Endothelial cell of coronary artery (primary cell): ENCODE measurements at places on chromosomes 7 and 10. TPM values are rescaled to one million over a fixed set of nuclear protein-coding genes. Genes with fewer than 3 reads are reported as not detected.

ASB4 gene
- total RNA-seq: not detected in 2 replicates

SAMD9 gene
- 10.7 and 16.0 TPM in 2 replicates for total RNA-seq

CYP26C1 gene
- 0.47 and 0.63 TPM in 2 replicates for total RNA-seq

NXPH1 gene
- total RNA-seq: not detected in 2 replicates

OR2AE1 gene
- total RNA-seq: 0.09 and 0.18 TPM in 2 replicates

RAPGEF5 gene
- 131 and 142 TPM in 2 replicates for total RNA-seq

PARD3 gene
- 32.9 and 42.6 TPM in 2 replicates for total RNA-seq

GPR85 gene
- total RNA-seq: 0.19 and 2.8 TPM in 2 replicates

FKBP6 gene
- not detected in 2 replicates for total RNA-seq

SHH gene
- total RNA-seq: 0.38 and 0.72 TPM in 2 replicates

ERVW-1 gene
- total RNA-seq: not detected in 2 replicates

MMS19 gene
- total RNA-seq: 56.8 and 83.9 TPM in 2 replicates

TMEM176B gene
- 0.09 TPM in 1 of 2 replicates, not detected in the other for total RNA-seq

TLX1 gene
- total RNA-seq: 0.18 TPM in 1 of 2 replicates, not detected in the other

CHST3 gene
- 10.0 and 16.8 TPM in 2 replicates for total RNA-seq

C10orf53 gene
- total RNA-seq: not detected in 2 replicates

KEL gene
- total RNA-seq: under 0.01 TPM in 1 of 2 replicates, not detected in the other

LLCFC1 gene
- not detected in 2 replicates for total RNA-seq

ABCB8 gene
- total RNA-seq: 22.5 and 22.7 TPM in 2 replicates

HKDC1 gene
- 0.18 and 0.19 TPM in 2 replicates for total RNA-seq

FAM107B gene
- total RNA-seq: 73.5 and 110 TPM in 2 replicates

PAPOLB gene
- under 0.01 and 0.09 TPM in 2 replicates for total RNA-seq

CPEB3 gene
- total RNA-seq: 0.81 and 0.94 TPM in 2 replicates

AEBP1 gene
- 3.3 and 11.5 TPM in 2 replicates for total RNA-seq

ZNF365 gene
- 0.28 and 0.45 TPM in 2 replicates for total RNA-seq

NUPR2 gene
- not detected in 2 replicates for total RNA-seq

CTAGE8 gene
- not detected in 2 replicates for total RNA-seq

IGFBP1 gene
- 0.18 and 0.47 TPM in 2 replicates for total RNA-seq

SEMA4G gene
- total RNA-seq: 0.63 and 0.94 TPM in 2 replicates

TFPI2 gene
- total RNA-seq: 3.3 and 79.7 TPM in 2 replicates

PGAM2 gene
- total RNA-seq: not detected in 2 replicates

HOXA4 gene
- 0.18 and 0.85 TPM in 2 replicates for total RNA-seq

FOXI2 gene
- total RNA-seq: not detected in 2 replicates

LIPM gene
- not detected in 2 replicates for total RNA-seq

STK17A gene
- 74.4 and 75.9 TPM in 2 replicates for total RNA-seq

ASNS gene
- total RNA-seq: 3.6 and 28.3 TPM in 2 replicates

ARMS2 gene
- not detected in 2 replicates for total RNA-seq

PTPRZ1 gene
- 0.56 TPM in 1 of 2 replicates, not detected in the other for total RNA-seq

SRRM3 gene
- total RNA-seq: 0.45 and 1.3 TPM in 2 replicates

CRHR2 gene
- not detected in 2 replicates for total RNA-seq
